ENCODE measurements at places on chromosomes 2 and 18.

DNA sequence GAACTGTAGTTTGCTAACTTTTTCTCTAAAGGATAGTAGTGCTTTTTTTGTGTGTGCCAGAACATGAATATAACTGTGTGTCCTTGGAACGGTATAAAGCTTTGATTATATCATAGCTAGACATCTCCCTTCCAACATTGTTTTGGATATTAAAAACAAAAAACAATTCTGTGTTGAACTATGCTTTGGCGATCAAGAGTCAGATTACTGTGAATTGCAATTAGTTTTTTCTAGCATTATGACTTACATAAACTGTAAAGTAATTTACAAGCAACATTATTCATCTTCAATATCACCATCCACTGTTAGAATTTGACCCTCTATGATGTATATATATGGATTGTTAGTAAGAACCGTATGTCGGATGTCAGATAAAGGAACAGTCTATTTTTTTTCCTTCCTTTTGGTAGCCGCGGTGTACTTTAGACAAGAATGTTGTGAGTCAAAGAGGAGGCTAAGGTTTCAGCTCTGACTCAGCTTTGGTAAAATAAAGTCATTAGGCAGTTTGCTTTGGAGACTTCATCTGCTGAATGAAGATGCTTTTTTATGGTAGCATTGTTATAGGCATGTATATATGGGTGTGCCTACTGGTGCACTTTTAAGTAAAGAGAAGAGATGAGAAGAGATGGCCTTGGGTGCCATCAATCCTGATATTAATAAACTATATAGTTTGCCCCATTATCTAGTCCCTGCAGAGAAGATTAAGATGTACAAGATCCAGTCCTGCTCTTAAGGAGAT, 76.4 kb downstream of the LTBP1 start:
- DNase-seq = no peak

DNA sequence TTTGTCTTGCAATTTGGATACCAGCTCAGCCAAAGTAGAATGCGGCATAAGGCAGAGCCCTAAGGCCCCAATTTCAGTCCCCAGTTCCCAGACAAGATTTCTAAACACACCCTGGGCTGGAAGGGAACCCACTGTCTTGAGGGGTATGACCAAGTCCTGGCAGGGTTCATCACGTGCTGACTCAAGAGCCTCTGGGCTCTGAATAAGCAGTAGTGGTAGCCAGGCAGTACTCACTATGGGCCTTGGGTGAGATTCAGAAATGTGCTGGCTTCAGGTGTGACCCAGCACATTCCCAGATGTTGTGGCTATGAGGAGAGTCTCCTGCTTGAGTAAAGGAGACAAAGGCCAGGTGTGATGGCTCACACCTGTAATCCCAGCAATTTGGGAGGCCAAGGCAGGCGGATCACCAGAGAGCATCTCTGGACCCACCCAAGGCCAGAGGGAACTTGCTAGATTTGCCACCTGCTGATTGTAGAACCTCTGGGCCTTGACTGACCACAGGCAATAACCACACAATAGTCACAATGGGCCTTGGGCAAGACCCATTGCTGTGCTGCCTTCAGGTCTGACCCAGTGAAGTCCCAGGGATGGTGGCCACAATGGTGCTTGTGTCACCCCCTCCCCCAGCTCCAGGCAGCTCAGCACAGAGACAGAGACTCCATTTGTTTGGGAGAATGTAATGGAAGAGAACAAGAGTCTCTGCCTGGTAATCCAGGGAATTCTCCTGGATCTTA, 74.9 kb downstream of the ATL2 start:
- DNase-seq = no peak

DNA sequence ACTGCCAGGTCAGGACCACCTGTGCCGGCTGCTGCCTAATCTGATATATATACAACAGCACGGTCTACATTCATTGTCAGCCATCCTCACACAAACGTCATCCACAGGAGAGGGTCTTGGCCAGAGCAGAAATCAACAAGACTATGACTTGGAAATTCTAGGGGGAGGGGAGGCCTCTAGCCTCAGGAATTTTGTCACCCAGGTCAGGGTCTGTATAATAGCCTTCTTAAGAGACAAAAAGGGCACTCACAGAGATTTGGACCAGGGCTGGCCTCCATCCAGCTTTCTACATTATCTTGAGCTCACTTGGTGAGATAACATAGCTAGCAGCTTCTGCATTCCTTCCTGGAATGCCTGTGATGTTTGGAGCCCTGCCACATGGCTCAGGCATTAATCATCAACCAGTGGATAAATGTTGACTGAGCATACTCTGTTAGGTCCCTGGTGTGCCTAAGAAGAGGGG, 50.4 kb upstream of the CTIF start:
- DNase-seq = no peak

GRCh38 chr2:4107179-4107578, 403.8 kb downstream of the DCDC2C start:
- DNase-seq = no peak

DNA sequence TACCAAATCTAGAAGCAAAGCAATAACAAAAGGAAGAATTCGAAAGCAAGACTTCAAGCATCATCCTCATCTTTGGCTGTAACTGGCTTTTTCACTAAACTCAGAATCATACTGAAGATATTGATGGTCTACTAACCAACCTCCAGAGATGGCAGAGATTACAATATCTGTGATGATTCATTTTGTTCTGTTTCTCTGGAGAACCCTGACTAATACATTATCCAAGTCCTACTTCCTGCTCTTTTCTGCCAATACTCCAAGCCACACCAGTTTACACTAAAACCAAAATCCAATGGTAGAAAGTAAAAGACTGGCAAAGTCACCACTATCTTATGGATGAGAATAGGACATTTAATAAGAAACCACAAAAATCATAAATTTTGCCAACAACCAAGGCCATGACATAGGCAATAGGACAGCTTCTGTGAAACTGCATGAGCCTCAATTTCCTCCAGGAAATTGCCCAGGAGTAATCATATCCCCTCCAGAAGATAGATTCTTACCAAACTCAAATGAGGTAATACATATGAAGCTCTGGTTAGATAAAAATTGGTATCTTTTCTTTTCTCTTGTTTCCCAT, 159.8 kb downstream of the METTL4 start:
- no peak for DNase-seq

DNA sequence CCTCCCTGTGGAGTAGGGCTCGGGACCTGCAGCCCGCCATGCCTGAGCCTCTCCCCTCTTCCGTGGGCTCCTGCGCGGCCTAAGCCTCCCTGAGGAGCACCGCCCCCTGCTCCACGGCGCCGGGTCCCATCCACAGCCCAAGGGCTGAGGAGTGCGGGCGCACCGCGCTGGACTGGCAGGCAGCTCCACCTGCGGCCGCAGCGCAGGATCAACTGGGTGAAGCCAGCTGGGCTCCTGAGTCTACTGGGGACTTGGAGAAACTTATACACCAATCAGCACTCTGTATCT, 17.8 kb upstream of the ACVR2A start:
- DNase-seq = no peak

DNA sequence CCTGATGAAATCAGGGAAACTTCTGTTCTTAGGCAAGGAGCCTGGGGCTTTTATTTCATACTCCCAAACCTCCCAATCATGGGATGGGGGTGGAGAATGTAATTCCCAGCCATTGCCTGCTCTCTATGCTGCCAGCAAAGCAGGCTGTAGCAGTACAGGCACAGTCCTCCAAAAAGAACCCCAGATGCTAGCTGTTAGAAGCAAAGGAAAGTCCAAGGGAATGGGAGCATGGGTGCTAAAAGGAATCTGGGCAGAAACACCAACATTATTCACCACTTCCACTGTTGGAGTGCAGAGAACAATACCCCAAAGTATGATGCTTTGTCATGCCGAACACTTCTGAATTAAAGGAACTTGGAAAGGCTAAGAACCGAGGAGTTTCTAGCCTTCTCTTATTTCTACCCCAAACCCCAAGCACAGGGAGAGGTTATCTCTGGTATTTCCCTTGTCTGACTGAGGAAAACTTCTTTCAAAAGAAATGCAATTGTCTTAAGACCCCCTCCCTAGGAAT, 24.7 kb downstream of the MDH1 start:
- DNase-seq = no peak

- DNase-seq = no peak
These were observed 25.7 kb downstream of the UPP2 start for GRCh38 chr2:158127380-158127804.

DNA sequence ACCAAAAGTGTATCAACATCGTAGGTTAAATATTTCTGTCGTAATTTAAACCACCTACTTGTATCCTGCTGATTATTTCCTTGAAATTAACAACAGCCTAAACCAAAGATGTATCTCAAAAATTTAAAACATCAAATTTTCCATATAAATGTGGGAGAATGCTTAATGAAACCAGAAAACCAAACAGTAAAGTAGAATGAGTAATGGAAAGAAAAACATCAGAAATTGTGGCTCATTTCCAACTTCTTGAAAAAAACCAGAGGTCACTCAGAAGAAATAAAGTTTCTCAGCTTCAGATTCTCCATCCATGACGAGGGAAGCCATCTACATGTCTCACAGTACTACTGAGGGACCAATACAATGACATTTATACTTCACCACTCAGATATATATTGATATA, 296.5 kb downstream of the NOL4 start:
- no peak for DNase-seq

GRCh38 chr2:222754324-222754930, 83.0 kb downstream of the MOGAT1 start:
- DNase-seq = no peak

- peak; percentile 17 for DNase-seq
These were observed 12.4 kb downstream of the DYM start for GRCh38 chr18:49447810-49448745.

DNA sequence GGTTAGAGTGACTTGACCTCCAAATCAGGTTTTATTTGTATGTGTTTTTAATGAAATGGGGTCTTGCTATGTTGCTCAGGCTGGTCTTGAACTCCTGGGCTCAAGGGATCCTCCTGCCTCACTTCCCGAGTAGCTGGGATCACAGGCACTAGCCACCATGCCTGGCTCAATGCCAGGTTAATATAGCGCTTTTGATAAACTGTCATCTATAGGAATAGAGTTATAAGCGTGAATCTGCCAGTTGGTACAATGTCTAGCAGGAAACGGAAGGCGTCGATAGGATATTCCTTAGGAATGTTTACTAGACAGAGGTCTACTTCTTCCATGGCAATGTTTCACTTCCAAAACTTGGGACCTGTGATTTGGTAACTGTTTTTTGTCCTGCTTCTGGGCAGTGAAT, 25.5 kb downstream of the CLUL1 start:
- no peak for DNase-seq

DNA sequence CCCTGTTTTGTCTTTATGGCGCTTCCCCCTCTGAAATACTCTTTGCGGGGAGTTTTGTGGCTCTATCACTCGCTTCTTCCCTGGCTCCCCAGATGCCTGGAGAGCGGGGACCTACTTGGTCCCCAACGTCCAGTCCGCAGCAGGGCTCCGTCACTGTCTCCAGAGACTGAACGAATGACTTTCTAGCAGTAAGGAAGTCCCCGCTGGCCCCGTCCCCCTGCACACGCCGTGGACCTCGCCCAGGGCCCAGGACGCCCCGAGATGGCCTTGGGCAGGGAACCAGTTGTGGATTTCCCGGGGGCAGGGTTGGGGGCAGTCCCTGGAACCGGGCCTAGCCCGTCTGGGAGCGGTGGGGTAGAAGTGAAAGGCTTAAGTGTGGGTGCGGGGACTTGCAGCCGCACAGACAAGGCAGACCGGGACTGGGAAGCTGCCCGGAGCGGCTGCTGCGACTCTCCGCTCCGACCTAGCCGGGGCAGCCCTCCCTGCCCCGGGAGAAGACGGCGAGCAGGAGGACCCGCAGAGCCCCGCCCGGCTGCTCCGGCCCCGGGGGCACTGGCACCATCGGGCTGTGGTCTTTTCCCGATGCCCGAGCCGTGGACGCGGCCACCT, 821 bp upstream of the EPHA4 start:
- no peak for DNase-seq

- no peak for DNase-seq
These were observed 61.3 kb downstream of the MGAT4A start for GRCh38 chr2:98669675-98670074.

DNA sequence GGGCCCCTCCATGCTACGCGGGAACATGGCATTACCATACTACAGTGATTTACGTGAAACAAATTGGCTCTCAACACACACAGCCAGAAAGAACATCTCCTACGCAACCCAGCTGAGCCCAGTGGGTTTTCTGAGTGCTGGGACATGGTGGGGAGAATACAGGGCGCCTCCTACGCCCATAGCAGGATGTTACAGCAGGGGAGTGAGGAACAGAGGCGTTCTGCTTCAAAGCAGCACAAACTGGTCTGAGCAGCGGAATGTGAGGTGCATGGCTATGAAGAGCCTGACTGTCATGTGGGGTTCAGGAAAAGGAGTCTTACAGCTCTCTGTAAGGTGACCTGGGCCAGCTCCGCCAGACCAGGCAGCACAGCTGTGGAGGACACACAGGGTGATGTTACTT, 108.6 kb upstream of the REV1 start:
- DNase-seq = no peak
